ENCODE measurements at places on chromosomes 6 and 20.

- no peak for DNase-seq
These were observed 129.0 kb upstream of the THEMIS start for GRCh38 chr6:128029826-128030225.

- peak; percentile 2 for DNase-seq
These were observed 39.5 kb downstream of the C20orf203 start for GRCh38 chr20:32634041-32634805.

GRCh38 chr20:10673176-10673841, 490 bp downstream of the JAG1 start:
- DNase-seq: no peak

- no peak for DNase-seq
These were observed 14.2 kb downstream of the MMP24OS start for GRCh38 chr20:35263532-35264341.

DNA sequence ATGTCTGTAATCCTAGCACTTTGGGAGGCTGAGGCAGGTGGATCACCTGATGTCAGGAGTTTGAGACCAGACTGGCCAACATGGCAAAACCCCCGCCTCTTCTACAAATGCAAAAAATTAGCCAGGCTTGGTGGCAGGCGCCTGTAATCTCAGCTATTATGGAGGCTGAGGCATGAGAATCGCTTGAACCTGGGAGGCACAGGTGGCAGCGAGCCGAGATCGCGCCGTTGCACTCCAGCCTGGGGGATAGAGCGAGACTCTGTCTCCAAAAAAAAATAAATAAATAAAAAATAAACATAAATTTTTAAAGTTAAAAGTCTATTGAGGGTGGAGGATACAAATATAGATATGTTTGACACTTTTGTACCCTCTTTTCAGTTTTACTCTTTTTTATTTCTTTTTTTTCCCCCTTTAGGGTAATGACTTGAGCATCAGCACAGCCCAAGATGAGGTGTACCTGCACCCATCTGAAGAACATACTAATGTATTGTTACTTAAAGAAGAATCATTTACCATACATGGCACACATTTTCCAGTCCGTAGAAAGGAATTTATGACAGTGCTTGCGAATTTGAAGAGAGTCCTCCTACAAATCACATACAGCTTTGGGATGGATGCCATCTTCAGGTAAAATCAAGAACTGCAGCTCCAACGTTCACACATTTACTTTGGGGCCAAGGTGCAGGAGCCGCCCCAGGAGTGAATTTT, 368.9 kb downstream of the LAMA2 start:
- DNase-seq: peak; percentile 33

GRCh38 chr20:38191654-38192053, 26.6 kb upstream of the TGM2 start:
- DNase-seq: no peak

DNA sequence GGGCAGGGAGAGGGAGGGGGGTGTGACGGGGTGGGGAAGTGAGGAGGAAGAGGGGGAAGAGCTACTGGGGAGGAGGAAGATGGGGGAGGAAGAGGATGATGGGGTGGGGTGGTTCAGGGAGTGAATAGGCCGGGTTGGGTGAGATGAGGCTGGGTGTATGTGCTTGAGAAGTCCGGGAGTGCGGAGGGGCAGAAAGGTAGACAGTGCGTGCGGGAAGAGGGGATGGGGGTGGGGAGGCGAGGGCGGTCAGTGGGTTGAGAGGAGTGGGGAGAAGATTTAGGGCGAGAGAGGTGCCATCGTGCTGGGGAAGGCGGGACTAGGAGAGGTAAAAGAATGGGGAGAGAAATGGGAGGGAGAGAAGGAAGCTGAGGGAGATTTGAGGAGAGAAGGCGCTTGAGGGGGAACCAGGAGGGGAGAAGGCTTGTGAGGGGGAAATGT, 30.9 kb upstream of the NOTCH4 start:
- DNase-seq: no peak

GRCh38 chr6:158316022-158316421, 3.8 kb downstream of the TULP4 start:
- DNase-seq: no peak

DNA sequence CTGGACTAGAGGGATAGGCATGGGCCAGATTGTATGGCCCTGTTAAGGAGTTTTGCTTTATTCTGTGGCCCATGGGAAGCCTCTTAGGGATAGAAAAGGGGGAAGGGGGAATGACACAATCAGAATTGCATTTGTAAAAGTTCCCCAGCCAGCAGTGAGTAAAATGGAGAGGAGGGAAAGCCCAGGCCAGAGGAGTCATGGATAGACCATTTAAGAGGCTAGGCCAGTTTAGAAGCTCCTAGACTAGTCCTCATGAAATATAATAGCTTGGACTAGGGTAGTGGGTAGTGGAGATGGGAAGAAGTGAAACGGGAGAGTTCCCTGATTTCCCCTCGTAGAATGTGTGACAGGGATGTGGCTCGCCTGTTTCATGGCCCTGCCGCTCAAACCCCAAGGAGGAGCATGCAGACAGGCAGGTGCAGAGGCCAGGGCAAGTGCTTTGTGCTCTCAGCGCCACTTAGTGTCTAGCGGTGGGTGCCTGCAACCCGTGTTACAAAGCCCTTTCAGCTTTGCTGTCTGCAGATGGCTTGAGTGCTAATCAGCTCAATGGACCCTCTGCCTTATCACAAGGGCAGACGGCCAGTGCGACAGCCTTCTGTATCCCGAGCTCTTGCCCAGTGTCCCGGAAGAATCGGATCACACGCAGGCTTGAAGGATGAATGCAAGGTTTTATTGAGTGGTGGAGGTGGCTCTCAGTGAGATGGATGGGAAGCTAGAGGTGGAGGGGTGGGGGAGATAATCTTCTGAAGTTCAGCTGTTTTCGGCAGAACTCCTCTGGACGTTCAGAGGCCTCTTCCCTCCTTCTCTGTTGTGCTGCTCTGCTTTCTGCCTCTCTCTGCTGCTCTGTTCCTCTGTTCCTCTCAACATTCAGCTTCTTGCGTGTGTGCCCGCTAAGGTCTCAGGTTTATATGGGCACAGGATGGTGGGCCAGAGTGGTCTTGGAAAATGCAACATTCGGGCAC, 141.1 kb downstream of the CEP57L1 start:
- no peak for DNase-seq

DNA sequence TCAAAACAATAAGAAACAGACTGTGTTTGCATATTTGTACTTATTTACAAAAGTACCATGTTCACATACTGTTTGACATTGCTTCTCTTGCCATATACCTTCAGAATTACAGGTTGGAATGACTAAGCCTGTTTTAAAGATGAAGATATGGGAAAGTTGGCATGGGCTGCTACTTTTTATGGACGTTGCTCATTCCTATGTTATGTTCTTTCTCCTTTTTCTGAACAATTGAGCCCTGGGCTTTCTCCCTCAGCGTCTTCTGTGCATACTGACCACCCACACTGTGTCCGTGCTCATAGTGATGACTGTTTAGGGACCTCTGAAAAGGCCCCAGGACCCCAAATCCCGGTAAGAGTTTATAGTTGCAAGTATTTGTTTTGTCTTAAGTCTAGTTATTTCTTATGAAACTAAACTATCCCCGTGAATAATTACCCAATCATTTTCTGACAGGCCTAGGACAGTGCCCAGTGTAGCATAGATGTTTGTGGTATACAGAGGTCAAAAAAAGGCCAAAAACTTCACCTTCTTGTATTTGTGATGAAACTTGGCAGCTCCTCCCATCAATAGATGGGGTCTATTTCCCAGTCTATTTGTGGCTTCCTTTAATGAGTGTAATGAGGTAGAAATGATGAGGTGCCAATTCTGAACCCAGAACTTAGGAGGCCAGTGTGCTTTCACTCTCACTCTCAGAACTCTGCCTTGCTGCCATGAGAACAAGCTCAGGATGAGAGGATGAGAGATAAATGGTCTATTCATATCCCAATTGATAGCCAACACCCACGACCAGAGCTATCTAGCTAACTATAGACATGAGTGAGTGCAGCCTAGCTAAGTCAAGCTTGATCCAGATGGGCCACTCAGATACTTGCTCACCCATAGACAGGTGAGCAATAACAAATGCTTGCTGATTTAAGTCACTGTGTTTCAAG, 40.9 kb downstream of the GSTA4 start:
- DNase-seq: no peak

DNA sequence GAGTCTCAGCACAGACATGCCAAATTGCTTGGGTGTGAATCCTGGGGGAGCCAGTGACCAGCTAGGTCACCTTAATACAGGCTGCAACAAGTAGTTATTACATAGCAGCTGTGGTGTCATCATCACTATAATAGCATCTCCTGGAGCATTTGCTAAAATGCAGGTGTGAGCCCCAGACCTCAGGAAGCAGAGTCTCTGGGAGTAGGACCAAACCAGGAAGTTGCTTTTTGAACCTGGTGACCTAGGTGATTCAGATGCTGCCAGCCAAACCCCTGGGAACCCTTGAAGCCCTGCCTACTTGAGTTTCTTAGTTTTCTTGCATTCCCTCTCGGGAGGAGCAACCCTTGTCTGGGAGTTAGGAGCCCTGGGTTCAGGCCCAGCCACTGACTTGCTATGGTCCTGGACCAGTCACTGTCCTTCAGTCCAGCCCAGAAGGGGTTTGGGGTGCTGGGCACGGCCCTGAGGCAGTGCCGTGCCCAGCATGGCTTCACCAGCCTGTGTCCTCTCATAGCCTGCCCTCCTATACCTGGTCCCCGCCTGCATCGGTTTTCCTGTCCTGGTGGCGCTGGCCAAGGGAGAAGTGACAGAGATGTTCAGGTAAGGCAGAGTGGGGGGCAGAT, 39.3 kb upstream of the ID1 start:
- no peak for DNase-seq

DNA sequence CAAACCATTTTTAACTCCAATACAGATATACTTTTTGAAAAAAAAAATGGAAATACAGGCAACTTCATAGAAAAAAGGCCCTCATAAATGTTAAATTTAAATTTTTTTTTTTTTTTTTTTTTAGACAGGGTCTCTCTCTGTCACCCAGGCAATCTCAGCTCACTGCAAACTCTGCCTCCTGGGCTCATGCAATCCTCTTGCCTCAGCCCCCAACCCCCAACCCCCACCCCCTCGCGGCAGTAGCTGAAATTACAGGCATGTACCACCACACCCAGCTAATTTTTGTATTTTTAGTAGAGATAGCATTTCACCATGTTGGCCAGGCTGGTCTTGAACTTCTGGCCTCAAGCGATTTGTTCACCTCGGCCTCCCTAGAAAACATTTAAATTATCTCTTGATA, 12.8 kb upstream of the ULBP3 start:
- DNase-seq: no peak

DNA sequence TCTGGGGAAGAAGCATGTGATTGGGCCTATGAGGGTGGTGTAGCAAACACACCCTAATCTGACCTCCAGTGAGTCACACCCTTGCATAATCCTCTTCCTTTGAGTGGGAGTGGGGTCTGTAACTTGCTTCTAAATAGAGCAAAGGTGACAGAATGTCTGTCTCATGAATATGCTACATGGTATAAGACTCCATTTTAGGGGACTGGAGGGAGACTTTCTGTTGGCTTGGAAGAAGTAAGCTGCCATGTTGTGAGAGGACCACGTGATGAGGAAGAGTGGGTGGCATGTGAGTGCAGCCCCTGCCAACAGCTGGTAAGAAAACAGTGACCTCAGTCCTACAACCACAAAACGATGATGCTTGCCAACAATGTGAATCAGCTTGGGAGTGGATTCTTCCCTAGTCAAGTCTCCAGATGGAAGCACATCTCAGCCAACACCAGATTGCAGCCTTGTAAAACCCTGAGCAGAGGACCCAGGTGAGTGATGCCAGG, 3.7 kb downstream of the AK9 start:
- DNase-seq: peak; percentile 80

GRCh38 chr6:33915134-33915533, 111.3 kb upstream of the MLN start:
- DNase-seq: no peak

Measured in AG09309 (cell line).